Mammary epithelial cell (primary cell): ENCODE measurements at places on chromosomes 7 and 10. TPM values are rescaled to one million over a fixed set of nuclear protein-coding genes. Genes with fewer than 3 reads are reported as not detected.

TYW1B gene
- polyA plus RNA-seq: 0.88 TPM

DLX5 gene
- polyA plus RNA-seq: 0.07 TPM

PRR15 gene
- 4.1 TPM for polyA plus RNA-seq

ZCWPW1 gene
- polyA plus RNA-seq: 1.1 TPM

ADAP1 gene
- polyA plus RNA-seq: 9.3 TPM
